NCI-H460 (cell line): ENCODE measurements at places on chromosomes 6 and 20. TPM values are rescaled to one million over a fixed set of nuclear protein-coding genes. Genes with fewer than 3 reads are reported as not detected.
A peak's percentile ranks its signal among the peaks of the same experiment; 100 is the strongest.

GRCh38 chr20:15708984-15709598 is 864.2 kb downstream of the KIF16B start:
- DNase-seq = no peak

DNA sequence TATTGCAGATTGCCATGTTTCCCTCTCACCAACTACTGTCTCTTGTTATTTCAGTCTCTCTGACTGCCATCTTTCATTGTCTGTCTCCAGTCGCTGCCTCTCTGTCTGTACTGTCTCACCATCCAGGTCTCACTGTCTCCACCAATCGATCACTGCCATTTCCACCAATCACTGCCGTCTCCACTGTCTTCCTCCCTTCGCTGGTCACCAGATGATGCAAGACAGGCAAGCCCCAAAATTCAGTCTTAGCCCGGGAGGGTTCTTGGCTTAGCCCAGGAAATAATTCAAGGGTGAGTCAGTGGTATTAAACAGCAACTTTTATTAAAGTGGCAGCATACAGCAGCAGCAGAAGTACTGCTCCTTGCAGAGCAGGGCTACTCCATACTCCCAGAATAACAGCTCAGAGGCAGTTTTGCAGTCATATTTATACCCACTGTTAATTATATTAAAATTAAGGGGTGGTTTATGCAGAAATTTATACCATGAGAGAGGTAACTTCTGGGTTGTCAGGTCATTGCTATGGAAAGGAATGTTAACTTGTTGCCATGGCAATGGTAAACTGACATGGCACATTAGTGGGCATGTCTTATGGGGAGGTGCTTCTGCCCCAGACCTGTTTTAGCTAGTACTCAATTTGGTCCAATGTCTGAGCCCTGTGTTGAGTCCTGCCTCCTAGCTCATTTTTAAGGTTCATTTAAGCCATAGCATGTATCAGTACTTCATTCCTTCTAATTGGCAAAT is 23.0 kb upstream of the ECHDC1 start:
- peak; percentile 59 for DNase-seq

GRCh38 chr6:90583836-90584481 is 2.9 kb downstream of the MAP3K7 start:
- DNase-seq = no peak

Gene PLTP
- 116 and 122 TPM in 2 replicates for total RNA-seq

DNA sequence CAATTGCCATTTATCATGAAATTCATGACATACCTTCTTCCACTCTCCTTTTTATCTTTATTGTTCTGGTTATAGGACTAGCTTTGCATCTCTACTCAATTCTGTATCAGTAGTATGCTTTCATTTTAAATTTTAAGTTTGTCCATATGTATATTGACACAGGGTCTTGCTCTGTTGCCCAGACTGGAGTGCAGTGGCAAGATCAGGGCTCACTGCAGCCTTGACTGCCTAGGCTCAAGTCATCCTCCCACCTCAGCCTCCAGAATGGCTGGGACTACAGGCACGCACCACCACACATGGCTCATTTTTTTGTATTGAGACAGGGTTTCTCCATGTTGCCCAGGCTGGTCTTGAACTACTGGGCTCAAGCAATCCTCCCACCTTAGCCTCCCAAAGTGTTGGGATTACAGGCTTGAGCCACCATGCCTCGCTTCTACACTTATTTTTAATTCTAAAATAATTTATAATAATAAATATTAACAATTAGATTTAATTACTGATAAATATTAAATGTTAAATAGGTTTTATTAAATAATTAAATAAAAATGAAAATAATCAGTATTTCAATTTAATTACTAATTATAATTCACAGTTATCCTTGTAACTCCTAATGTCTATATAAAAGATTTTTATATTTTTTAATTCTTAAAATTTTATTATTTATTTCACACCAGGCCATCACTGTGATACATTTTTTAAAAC is 27.7 kb downstream of the TRIM38 start:
- DNase-seq = no peak

DNA sequence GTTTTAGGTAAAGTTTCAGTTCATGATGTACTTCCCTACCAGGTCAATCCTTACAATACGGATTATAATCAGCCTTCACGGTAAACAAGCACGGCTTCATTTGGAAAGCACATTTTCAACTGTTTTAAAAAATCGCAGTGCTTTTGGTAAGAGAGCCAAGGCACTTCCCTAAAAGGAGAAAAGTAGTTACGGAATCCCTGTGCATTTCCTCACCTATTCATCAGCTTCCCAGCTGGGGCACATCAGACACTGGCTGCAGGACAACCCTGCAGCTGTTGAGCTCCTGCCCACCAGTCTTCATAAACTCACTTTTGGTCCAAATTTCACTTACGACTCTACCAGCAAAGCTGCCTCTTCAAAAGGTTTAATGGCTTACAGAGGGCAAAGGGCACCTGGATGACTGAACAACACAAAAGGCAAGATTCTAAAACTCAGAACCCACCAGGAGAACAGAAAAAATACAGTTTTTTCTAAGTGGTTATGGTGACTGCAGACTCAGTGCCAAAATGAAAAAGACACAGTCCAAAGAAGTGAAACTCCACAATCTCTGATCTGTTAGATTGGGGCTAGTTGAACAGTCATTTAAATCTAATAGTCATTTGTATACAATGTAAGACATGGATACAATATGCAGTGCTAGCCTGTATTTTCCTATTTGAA is 7.5 kb downstream of the SNX5 start:
- no peak for DNase-seq

Gene SPTLC3
- 15.7 and 16.1 TPM in 2 replicates for total RNA-seq

Gene RIPOR2
- total RNA-seq = 0.06 and 0.27 TPM in 2 replicates

Gene HTR1E
- not detected in 2 replicates for total RNA-seq

Gene TBXT
- total RNA-seq = 2,009 and 2,059 TPM in 2 replicates

DNA sequence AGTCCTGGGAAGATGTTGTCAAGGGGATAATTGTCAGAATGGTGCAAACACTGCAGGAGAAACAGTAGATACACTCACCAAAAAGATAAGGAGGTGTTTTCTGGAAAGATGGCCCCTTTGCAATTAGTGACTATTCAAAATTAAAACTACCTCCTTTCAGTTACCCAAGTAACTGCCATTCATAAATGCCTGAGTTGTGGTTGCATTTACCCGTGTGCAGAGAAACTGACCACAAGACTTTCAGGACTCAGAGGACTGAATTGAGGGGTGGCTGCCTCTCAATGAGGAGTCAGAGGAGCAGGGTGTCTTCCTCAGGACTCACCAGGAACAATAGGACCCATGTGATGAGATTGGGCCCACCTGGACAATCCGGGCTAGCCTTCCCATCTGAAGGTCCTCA is 39.0 kb downstream of the GCM1 start:
- no peak for DNase-seq

DNA sequence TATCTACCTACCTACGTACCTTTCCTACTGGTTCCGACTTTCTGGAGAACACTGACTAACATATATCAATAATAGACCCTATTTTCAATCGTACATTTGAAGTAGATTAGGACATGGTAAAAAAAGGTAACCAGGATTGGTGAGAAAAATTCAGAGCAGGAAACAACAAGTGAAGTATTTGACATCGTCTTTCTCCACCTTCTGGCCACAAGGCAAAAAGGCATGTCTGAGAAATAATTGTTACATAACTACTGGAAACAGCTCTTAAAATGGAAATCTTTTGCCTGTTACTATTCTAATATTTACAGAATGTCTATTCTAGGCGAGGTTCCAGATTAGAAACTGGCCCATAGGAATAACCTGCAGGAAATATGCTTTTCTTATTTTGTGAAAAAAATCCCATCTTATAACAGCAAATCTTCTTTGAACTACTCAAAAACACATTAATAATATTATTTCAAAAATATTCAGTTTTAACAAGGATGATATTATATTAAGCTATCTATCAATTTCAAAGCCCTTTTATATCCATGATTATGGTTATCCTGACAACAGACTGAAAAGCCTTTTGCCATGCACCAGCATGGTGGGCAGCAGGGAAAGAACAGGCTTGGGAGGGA is 80.8 kb downstream of the RCAN2 start:
- peak; percentile 11 for DNase-seq

- no peak for DNase-seq
These were observed 23.6 kb downstream of the POFUT1 start for GRCh38 chr20:32231245-32231644.

DNA sequence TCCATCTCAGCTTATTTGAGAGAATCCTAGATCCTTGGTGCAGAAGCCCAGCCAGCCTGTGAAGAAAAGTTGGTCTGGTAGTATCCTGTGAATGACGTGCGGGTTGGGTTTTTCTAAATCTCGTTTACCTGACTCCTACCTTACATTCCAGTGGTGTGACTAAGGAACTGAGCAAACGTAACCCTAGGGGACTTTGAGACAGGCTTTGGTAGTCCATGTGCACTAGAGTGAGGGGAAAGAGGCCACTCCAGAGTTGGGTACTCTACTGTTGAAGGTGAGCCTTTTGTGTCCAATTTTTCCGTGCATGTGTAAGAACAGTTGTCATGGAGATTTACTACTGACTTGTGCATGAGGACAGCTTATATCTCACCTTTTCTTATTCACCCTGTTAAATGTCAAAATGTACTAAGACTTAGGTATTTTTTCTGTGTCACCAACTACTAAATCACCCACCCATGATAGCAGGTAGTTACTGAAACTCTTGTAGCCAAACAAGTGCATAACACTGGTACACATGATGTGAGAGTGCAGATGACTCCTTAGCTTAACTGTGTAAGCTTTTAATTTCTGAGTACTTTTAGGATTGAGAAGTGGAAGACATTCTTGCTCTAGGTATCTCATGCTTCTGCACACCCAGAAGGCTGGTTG is 26.3 kb upstream of the PLCG1 start:
- no peak for DNase-seq

- DNase-seq = no peak
These were observed 5.2 kb downstream of the FOXO3 start for GRCh38 chr6:108565893-108566292.
